H7 (cell line): ENCODE measurements at places on chromosomes 4 and X.

GRCh38 chr4:1310796-1311631 is 21.3 kb downstream of the MAEA start:
- DNase-seq = no peak

DNA sequence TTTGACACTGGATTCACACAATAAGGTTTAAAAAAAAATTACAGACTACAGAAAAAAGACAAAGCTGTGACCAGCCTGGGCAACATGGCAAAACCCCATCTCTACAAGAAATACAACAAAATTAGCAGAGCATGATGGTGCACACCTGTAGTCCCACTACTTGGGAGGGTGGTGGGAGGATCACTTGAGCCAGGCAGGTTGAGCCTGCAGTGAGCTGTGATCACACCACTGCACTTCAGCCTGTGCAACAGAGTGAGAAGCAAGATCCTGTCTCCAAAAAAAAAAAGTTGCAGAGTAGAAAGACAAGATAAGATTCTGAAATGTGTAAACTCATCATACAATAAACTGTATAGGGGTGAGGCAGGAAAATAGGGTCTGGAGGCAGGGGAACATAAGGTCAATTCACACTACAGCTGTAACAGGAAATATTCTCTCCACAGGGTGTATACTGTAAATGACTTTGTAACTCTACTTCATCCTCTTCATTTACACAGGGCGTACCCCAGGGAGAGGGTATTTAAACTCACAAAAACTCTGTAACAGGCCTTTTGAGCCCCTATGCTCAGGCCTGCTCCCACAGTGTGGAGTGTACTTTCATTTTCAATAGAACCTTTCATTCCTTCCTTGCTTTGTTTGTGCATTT is 112.6 kb upstream of the MAPK10 start:
- DNase-seq = no peak

GRCh38 chr4:76762137-76763130 is 135.5 kb downstream of the SOWAHB start:
- DNase-seq = no peak

DNA sequence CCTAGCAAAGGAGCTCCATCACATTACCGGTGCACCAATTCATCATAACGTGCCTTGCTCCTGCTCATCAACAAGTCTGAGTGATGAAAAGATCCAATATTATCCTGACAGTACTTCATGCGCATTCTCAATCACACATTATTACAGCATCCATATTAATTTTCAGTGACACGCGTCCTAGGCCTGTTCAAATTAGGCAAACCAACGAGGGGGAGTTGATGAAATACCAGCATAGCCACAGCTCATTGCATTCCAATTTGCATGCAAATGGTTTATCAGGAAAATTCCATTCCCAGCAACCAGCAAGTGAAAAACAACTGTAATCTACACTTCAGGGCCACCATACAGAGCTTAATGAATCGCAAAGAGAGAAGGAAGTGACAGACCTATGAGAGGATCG is 236.9 kb downstream of the DCLK2 start:
- DNase-seq = no peak

DNA sequence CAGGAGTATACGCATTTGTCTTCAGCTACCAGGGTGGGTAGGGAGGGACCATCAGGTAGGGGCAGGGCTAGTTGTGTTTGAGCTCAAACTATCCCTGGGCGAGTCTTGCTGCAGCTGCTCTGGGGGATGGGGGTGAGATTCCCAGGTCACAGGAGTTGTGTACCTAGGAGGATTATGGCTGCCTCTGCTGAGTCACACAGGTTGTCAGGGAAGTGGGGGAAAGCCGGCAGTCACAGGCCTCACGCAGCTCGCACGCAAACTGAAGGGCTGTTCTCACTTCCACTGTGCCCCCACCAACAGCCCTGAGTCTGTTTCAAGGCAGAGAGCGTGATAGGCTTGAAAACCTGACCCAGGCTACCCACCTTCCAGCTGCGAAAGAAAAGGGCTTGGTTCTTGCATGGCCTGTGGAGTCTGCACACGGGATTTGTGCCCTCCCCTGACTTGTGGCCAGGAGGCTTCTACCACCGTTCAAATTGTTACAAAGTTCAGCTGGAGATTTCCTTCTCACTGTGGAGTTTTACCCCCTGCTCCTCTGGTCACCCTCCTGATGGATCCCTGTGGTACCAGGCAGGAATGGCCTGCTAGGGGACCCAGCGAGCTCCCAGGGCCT is 63.8 kb downstream of the ARFIP1 start:
- no peak for DNase-seq

DNA sequence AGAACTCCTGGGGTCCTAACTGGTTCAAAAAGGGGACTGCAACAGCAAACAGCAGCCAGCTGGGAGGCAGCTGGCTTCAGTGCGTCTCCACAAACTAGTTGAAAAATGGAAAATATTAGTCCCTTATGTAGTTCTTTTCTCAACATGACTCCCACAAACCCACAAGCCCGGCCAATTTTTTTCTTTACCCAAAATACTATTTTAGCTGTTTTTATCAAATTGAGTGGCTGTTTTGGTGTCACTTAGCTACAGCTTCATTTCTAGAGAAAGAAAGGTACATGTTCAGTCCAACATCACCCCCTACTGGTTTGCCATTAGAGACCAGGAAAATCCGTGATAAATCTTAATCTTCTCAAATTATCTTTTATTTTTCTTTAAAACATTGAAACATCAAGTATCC is 97.2 kb downstream of the GUCY2F start:
- no peak for DNase-seq

- no peak for DNase-seq
Observed at GRCh38 chrX:17072721-17073230, 126.3 kb downstream of the REPS2 start.

GRCh38 chrX:44747969-44748368 is 95.9 kb upstream of the DUSP21 start:
- DNase-seq = no peak

DNA sequence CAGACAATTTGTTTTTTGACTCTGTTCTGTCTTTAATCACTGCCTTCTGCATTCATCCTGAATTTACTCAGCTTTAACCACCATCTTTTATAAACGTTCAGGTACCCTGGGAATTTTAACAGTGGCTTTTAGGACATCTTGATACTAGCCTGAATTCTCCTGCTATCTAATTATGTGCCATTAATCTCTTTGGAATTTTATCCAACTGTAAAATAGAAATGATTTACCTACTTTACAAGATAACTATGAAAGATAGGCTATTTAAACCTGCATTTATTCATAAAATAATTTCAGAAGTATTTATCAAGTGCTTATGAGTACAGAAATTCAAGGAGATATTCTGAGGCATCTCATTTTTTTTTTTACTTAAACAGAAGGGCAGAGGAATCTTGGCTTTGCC is 146.5 kb upstream of the PLAC1 start:
- no peak for DNase-seq

DNA sequence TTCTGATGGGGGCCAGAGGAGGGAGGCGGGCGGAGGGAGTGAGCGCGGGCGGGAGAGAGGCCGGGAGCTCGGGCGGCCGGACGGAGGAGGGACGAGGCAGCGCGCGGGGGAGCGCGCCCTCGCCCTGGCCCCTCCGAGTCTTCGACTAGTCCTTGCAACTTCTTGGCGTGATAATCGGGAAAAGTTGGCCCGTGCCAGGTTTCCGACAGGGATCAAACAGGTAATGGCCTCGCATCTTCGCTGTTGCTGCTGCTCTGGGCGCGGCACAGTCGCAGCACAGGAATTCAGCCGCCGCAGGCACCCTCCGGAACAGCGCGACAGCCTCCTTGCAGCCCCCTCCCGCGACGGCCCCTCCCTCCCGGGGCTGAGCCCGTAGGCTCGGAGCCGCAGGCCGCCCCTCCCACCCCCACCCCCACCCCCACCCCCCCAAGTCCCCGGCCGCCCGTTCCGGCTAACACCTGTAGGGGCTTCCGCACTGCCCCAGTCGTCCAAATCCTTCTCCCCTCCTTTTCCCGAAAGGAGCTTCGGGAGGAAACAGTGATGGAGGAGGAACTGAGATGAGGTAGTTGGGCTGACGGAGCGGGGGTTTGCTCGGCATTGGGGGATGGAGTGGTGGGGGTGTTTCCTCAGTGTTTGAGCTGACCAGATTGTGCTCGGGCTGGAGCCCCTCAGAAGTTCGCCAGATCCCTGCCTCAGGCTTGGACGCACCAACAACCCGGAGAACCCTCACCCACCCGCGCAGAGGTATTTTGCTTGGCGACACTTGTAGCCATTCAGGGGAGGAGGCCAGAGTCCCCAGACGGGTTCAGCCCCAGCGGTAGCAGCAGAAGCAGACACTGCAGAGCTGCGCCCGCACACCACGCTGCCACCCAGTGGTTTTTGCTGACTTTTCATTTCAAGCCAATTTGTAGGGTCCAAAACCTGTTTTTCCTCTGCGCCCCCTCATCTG is at the start of gene FGF13:
Gene FGF13, minus strand, starts transcription at position 319 of the 949 bp plus-strand sequence. CDS start 714 bp downstream, outside the sequence.
- DNase-seq = peak; percentile 89

DNA sequence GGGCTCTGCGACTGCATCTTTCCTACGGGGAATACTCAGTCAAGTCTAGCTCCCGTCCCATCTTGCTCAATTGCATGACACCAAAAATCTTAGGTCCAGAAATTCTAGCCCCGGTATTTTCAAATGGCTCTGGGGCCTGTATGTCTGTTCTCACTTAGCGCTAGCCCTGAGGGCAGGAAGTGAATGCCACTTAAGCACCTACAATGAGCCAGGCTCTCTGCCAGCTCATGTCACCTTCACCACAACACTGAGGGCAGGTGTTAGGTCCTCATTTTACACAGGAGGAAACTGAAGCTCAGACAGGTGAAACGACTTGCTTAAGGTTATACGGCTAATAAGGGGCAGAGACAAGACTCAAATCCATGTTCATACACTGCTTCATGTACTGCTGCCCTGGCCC is 282.8 kb downstream of the PPP1R2C start:
- no peak for DNase-seq

DNA sequence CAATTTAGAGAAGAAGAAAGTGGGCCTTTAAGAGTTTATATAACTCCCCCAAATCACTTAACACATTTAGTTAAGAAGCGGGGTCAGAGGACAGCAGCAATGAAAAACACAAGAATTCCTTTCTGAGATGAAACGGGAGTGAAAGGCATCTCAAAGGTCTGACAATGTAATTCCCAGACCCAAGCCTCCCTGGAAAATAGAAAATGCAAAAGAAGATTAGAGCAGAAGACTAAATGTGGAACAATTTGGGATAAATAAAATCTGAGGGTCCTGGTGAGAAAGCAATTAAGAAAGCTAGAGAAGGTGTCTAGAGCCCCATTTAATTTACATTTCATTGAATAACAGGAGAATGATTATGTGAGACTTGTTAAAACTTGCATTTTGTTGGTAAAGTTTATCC is 19.1 kb upstream of the ART3 start:
- DNase-seq = no peak

DNA sequence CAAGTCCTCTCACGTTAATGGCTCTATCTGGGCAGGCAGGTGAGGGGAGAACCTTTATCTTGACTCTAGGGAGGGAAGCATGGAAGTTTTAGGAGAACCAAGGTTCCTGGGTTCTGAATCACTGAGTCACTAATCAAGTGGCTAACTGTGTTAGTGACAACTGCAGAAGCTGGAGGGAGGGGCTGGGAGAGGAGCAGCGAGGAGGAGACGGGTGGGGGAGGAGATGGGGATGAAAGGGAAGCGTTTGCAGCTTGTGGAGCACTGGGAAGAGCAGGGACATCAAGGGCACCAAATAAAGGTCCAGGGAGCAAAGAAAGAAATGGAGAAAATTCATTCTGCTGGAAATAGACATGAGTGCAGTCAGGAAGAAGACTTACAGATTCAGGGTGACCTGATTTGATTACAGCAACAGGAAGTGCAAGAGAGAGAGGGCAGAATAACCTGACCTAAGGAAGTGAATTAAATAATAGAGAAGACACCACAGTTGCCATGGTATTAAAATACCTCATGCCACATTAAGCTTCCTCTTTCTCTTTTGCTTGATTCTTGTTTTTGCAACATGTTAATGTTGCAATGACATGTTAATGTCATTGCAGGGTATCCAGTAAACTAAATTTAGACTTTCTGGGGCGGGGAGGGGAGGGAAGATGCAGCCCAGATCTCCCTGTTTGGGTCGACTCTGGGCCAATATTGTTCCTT is 4.5 kb upstream of the SETD7 start:
- peak; percentile 67 for DNase-seq

- no peak for DNase-seq
Observed at GRCh38 chr4:102423375-102423774, 77.8 kb upstream of the NFKB1 start.

DNA sequence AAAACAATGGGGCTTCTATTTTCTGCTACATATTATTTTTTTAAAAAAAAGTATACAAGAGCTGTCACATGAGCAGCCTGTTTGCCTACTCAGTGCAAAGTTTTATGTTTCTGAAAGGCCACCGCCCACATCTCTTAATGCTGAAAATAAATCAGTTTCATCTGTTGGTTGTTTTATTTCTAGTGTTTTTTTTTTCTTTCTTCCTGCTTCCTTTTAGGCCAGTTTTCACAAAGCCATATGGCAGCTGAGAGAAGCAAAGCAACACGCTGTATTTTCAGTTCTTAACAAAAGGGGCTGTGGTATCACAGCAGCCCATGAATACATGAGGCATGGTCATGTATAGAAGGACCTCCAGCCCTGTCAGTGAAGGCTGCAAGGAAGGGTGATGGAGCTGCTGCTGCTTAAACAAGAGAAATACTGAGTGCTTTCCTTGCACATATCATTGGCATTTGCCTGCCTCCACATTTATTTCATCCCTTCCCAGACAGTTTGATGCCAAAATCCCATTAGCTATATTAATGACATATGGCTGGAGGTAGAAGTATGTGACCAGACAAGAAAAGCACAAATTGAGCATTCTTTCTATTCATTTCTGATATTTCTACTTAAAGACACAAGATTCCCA is 172.5 kb downstream of the PCDH18 start:
- no peak for DNase-seq

DNA sequence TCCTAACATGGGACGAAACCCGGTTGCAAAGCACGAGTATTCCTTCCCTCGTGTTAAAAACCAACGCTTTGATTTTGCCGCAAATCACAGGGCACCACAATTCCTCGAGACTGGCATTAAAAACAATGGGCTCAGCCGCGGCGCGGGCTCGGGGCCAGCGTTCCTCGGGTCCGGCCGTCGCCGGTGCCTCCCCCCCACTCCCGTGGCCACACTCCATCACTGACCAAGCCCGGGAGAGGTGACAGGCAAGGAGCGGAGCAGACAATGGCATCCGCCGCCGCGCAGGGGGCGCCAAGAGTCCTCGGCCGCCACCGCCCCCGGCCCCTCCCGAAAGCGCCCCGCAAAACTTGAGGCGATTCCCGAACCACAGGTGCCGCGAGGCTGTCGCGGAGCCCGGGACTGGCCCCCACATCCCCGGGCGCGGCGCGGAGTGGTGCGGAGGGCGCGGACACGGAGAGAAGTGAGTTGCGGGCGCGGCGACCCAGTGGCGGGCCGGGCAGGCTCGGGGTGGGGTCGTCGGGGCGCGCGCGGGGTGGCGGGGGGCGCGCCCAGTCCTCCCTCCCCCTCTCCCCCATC is 445 bp downstream of the AP1S2 start:
- DNase-seq = peak; percentile 80

DNA sequence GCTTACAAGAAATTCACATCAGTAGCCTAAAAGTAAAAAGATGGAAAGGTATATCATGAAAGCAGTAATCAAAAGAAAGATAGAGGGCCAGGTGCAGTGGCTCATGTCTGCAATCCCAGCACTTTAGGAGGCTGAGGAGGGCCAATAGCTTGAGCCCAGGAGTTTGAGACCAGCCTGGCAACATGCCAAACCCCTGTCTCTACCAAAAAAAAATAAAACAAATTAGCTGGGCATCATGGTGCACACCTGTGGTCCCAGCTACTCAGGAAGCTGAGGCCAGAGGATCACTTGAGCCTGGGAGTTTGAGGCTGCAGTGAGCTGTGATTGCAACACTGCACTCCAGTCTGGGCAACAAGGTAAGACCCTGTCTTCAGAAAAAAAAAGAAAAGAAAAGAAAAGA is 55.5 kb downstream of the GSPT2 start:
- no peak for DNase-seq
